ENCODE measurements at places on chromosomes 3 and 15.

DNA sequence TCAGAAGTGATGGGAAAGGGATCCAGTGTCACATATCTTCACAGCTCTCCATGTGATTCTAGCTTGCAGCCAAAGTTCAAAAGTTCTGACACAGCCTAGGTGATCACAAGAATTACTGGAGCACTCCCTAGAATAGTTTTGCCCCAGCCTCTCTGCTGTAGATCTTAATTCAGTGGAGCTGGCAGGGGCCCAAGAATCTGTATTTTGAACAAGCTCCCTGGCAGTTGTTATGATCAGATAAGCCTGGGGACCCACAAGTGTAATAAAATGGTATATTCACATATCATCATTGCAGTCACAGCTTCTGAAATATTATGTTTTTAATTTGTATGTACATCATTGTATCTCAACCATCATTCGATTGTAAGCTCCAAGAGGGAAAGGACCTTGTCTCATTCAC, 62.3 kb downstream of the NOX5 start:
- DNase-seq, result no peak

DNA sequence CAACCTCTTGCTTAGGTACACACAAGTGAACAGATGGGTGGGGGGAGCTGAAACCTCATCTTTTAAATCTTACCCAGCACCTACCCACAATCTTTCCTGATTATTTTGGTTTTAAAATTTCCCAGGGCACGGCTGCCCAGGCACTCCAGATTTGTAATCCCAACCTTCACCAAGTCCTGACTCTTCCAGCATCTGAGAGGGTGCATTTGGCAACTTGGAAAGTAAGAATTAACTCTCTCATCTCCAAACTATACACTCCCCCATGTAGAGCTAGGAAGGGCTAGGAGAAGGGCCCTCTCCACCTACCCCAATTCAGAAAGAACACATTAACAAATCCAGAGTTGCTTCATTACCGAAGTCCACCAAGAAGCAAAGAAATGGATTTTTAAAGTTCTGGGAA, 41.7 kb upstream of the PRICKLE2 start:
- no peak for DNase-seq

GRCh38 chr3:107993771-107994170, 97.1 kb downstream of the CD47 start:
- peak; percentile 37 for DNase-seq

DNA sequence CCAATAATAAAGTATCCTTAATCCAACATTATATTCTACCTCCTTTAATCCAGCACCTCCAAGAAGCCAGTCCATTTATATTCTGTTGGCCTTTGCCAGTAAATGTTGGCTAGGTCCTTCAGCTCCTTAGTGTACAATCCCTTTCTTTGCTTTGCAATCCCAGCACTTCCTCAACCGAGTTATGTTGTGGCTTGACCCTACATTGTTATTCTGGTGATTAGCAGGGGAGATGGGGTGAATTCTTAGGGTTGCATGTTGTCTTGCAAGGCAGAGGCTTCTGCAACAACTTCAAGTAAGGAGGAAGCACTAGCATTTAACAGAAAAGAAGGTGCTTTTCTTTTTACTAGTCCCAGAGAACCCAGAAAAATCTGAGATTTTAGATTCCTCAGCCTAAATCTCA, 127.2 kb downstream of the CD47 start:
- no peak for DNase-seq

GRCh38 chr3:161272524-161272923, 51.4 kb downstream of the NMD3 start:
- DNase-seq, result no peak

DNA sequence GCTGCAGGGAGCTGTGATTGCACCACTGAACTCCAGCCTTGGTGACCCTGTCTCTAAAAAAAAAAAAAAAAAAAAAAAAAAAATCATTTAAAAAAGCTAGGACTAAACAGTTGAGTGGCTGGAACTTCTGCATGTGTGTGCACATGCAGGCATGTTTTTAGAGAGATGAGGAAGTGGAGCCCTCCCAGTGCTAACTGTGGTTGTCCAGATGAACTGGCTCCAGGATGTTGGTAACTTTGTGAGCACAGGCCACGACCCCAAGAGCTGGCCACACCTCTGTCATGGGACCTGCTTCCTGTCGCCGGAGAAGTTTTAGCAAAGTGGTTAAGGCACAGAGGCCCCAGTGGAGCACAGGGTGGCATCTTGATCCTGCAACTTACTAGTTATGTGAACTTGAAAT, 27.0 kb downstream of the CHCHD6 start:
- no peak for DNase-seq

- peak; percentile 48 for DNase-seq
Observed at GRCh38 chr15:78360367-78360801, 20.2 kb downstream of the CRABP1 start.

- DNase-seq, result no peak
Observed at GRCh38 chr3:187125319-187126031, 13.8 kb downstream of the RPL39L start.

DNA sequence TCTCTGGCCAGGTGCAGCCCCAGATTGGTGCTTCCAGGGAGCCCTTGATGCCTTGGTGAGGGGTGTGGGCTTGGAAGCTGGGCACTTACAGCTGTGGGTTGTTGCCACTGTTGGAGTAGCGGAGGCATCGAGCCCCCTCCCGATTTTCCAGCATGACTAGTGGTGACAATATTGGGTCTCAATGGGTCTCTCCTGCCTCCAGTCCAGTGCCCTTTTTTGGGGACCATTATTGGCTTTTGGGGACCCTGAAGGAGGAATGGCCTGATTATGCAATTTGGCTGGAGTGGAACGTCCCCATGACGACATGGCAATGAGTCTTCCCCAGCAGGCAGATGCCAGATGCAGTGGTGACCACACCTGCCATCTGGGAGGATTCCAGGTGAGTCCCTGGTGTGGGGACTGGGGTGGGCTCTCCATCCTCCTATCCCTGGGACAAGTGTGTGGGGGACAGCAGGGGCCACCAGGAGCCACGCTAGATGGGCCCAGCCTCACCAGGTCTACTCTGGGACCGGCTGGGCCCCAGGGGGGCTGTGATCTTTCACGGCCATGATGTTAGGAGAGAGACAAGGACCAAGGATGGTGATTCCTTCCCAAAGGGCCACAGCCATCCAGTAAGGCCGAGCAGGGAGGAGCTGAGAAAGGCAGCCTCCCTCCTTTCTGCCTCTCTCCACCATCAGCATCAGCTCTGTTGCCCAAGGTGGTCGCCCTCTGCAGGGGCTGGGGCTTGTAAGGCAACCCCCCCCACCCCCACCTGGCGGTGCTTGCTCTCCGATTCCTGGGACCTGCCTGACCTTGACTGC, 196.8 kb downstream of the GOLGA6L6 start:
- DNase-seq, result no peak
